ENCODE measurements at places on chromosomes 16 and 17.

- DNase-seq: no peak
Measured at GRCh38 chr17:59763861-59764260, 56.4 kb downstream of the VMP1 start.

DNA sequence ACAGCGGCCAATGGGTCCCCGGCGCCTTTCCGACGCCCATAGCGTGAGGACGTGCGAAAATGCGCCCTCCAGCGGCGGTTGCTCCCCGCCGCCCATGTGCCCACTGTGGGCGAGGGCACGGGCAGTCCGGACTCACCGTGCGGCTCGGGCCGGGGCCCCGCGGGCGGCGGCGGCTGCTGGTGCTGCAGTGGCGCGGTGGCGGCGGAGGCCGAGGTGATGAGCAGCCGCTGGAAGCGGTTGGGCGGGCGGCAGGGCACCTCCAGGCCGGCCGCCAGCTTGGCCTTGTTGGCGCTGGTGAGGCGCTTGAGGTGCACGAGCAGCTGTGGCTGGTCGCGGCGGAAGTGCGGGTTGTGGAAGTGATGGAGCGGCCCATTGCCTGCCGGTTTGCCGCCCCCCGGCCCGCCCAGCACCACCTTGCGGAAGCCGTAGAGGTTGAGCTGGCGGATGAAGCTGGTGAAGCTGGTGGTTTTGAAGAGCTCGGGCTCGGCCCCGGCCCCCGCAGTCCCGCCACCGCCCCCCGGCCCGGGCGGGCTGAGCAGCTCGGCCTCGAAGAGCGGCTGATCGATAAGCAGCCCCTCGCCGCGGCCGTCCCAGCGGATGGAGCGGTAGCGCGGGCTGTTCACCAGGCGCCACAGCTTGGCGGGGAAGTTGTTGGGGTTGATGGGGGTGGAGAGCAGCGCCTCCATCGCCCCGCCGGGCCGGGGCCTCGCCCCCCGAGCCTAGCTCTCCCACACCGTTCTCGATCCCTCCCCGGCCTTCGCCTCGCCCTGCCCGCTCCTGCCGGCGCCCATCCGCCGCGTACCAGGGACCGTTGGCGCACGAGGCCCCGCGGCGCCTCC lies at the start of gene HSF5:
Gene HSF5, minus strand, starts transcription at position 820 of the 839 bp plus-strand sequence. Its CDS starts 134 bp downstream, at position 686.
- DNase-seq: no peak

DNA sequence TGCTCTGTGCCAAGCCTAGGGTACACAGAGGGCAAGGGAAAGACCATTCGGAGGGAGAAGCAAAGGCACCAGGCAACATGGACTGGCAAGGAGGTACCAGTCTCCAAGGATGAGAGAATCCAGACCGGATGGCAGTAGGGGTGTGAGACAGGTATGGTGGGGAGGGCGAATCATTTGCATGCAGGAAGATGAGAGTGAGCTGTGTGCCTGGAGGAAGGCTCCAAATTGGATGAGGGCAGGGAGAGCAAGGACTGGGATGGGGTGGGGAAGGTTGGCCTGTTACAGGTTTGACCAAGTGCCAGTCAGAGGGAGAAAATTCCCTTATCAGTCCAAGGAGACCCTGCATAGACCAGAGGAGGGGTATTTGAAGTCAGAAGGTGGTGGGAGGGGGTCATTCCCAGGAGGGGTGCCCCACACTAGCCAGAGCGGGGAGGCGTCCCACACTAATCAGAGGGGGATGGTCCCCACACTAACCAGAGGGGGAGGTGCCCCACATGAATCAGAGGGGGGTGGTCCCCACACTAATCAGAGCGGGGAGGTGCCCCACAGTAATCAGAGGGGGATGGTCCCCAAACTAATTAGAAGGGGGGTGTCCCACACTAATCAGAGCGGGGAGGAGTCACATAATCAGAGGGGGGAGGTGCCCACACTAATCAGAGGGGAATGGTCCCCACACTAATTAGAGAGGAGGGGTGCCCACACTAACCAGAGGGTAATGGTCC lies 737 bp downstream of the CANT1 start:
- DNase-seq: no peak

GRCh38 chr16:84780063-84780462 lies 39.7 kb upstream of the CRISPLD2 start:
- DNase-seq: no peak

DNA sequence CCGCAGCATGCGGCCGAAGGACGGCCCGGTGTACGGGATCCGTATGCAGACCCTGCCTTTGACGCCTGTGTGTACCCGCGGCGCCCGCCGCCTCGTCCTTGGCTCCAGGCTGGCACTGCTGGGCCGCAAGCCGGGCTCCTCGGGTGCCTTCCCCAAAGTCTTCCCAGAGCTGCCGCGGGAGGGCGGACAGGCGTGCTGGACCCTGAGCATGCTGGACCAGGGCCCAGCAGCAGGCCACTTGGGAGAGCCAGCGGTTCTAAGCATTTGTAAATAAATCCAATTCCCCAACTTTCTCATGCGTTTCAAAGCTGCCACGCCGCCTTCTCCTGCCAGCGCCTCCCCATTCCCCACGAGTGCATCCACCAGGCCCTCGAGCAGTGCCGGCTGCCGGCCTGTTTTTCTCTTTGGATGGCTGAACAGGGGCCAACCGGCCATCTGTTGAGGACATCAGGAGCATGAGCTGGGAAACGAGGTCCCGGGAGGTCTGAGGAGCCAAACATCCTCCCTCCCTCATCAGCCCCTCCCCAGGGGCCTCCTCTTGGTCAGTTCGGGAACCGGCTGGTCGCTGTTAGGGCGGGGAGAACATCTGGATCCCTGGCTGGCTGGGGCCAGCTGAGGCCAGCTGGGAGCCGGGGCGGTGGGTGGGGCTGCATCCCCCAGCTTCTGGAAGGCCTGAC lies 20.5 kb upstream of the PABPN1L start:
- peak; percentile 65 for DNase-seq

DNA sequence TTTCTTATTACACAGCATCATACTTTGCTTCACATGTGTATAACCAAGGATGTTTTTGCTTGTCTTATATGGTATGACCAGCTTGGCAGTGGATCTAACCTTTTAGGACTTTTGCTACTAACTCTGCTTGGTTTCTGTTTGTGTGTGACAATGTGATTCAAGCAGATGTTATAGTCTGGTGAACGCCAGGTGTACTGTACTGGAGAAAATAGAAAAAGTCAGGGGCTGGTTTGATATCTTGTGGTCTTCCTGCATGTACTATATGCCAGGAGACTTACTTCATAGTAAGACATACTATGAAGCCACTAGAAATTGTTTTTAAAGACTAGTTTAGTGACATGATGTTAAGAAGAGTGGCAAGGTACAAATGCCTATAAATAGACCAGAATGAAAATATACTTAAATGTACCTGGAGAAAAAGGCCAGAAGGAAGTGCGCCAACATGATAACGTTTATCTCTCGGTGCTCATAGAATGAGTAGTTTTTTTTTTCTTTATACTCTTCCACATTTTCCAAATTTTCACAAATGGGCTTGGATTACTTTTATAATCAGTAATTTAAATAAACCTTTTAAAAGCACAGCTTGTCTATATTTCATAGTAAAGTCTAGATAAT lies 112.3 kb downstream of the PRKCA start:
- DNase-seq: no peak

DNA sequence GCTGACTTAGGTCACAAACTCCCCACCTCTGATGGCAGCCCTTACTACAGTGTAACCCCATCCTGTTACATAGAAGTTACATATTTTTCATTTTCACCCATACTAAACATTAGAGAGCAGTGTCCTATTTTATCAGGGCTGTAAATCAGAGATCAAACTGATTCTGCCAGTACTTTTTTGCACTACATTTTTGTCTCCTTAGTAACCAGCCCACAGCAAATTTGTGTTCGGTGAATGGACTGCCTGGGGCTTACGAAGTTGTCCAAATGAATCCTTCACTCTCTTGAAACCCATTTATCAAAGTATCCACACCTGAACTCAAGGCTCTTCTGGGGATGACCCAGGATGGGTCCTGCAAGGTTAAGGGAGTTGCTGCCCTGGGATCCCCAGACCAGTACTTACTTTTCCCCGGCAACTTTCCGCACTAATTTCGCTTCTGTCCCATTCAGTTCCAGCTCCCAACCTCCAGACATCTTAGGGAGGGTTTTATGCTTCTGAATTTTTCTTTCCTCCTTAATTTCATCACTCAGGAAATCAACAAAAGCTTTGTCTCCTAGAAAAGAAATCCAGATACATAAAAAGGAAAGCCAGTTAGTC lies 1.1 kb downstream of the C1QBP start:
- no peak for DNase-seq

GRCh38 chr17:7857713-7858521 lies at the start of gene CYB5D1:
TSS of gene CYB5D1 (plus strand) at chr17:7858003. CDS start at chr17:7858135, 132 bp downstream.
- DNase-seq: peak; percentile 85

DNA sequence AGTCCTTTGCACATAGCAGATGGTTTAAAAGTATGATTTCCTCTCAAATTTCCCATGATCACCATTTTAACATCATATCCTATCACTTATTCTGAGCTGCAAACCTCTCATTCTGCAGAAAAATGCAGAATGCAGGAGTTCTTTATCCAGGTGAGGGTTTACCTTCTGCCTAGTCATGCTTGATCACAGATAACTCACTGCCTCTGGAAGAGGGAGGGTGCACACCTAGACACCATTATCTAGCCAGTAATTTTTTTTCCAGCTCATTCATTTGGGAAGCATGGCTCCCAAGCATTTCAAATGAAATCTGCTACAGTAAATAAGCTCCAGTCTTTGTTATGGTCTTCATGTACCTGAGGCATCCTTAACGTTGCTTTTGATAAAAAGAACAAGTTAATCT lies 38.0 kb downstream of the RFFL start:
- DNase-seq: no peak

- no peak for DNase-seq
Measured at GRCh38 chr17:45312477-45313420, 4.1 kb downstream of the MAP3K14 start.

DNA sequence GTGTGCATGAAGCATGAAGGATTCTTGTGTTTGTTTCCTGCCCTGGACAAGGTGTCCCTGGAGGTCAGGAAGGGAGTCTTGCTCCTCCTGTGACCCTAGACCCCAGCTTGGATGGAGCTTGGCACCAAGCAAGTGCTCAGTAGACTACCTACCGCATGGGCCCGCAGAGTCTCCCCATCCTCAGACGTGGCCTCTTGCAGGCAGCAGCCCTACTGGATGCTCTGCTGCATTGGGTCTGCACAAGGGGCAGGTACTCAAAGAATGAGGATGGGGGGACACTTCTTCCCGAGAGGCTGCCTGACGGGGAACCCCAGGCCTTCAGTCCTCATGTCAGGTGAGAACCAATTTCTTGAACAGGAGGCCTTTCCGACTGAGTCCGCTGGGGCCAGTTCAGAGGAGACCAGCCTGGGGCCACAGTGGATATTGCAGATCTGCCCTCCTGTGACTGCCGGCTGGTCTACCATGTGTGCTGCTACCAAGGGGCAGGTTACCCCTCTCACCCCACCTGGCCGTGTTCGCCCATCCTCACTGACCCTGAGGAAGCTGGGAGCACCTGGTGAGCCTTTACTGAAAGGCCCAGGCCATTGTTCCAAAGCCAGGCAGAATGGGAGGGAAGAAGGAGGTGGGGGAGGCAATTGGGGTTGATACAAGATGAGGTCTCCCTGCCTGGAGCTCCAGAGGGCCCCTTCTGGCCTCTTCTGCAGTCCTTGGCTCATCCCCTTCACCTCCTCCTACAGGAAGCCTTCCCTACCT lies 206.3 kb downstream of the RAB11FIP4 start:
- DNase-seq: no peak

DNA sequence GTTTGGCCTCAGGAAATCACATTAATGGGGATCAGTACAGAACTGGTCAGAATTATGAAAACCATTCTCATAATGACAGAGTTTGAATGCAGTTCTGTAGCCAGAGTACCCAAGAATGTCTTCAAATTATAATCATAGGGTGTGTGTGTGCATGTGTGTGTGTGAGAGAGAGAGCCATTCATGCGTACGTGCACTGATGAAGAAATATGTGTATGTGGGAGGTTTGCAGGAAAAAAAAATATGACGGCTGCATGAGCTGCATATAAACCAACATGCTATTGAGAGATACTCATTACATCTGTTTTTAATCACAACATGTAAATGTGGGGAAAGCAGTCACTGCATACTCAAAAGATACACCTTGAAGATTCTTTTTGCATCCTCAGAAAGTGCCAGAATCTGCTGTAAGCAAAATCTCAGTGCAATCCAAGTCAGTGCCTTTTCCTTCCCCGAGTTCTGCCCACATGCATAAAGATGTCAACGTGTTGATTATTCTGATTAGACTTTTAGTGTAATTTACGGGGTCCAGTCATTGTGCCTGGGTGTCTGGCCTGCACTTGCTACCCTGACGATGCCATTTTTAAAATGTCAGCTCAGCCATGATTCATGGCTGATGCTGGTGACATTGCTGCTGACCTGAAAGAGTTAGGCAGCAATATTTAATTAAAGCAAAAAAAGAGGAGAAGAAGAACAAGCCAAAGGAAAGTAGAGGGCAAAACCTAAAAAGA lies 378.7 kb upstream of the ZFHX3 start:
- DNase-seq: no peak
